ENCODE measurements at places on chromosomes 6 and 20.

GRCh38 chr6:30840935-30841643 lies 43.2 kb upstream of the DDR1 start:
- no peak for DNase-seq

DNA sequence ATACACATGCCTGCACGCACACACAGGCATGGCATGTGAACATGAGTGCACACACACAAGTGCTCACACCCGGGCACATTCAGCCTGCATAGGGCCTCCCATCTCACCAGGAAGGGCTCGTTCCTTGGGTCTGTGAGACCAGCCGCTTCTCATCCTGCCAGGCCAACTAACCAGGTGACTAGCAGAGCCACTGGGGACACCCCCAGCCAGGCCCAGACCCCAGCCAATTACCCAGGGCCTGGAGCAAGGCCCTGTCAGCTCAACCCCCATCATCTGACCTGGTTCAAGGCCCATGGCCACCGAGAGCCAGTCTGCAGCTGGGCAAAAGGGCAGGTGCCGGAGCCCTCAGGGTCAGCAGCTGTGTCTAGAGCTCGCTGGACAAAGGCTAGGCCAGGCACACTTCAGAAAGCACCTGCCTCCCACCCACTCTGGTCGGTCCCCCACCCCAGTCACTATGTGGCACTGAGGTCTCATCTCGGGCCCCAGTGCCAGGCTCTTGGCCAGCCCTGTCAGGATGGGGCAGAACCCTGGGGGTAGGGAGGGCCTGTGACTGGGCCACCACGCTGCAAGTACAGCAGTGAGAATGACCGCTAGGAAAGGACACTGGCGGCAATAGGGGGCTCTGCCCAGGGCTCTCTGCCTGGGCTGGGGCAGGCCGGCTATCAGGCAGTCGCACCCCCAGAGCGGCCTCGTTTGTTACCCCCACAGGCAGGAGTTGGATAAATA lies 26.8 kb upstream of the MRGBP start:
- DNase-seq, result no peak

DNA sequence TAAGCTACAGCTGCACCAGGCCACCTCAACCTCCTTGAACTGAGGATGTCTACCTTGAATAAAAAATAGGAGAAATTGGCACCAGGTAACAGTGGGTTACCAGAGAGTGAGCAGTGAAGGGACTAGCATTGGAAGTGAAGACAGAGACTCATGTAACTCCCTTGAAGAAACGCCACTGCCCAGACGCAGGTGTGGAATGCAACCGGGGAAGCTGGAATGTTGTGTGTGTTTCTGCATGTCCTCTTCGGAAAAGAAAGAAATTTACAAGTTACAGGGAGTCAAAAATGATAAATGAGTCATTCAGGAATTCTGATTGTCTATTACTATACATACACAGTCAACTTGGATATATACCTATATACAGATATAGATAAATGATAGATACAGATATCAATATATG lies 514.7 kb upstream of the AGPAT4 start:
- DNase-seq, result no peak

- DNase-seq, result no peak
Observed at GRCh38 chr20:58752565-58752964, 60.0 kb downstream of the NPEPL1 start.

- DNase-seq, result no peak
Observed at GRCh38 chr20:37839432-37839827, 63.5 kb upstream of the VSTM2L start.

DNA sequence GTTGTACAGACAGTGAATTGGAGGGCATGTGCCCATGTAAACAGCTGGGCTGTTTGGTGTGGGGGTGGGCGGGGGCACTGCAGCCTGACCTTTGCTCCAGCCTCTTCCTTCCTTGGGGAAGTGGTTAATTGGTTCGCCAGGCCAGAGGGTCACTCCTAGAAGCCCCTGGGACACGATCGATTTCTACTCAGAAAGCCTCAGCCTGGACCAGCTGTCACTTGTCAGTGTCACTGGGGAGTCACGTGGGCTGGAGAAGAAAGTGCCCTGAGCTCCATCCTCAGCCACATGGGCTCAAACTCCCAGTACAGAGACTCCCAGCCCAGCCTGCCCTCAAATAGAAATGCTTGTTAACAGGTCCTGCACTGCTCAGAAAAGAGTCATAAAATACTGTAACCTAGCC lies 423.8 kb upstream of the SULF2 start:
- no peak for DNase-seq

DNA sequence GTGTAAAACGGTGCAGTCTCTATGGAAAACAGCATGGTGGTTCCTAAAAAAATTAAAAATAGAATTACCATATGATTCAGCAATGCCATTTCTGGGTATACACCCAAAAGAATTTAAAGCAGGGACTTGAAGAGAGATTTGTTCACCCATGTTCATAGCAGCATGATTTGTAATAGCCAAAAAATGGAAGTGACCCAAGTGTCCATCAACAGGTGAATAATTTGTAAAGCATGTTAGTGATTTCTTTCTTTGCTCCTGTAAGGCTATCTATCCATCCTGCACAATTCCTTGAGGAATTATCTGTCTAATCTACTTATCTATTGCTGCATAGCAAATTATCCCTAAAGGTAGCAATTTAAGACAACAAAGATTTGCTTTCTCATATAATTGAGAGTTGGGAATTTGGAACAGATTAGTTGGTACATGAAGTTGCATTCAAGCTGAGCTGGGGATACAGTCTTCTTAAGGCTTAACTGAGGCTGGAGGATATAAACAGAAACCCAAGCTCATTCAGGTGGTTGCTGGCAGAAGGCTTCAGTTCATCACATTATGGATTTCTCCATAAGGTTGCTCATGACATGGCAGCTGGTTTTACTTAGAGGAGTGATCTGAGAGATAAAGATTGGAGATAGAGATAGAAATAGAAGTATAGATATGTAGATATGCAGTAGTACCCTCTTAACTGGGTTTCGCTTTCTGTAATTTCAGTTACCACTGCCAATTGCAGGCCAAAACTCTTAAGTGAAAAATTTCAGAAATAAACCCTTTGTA lies 62.0 kb downstream of the IL22RA2 start:
- DNase-seq, result no peak

GRCh38 chr20:36917943-36918342 lies 33.6 kb downstream of the SAMHD1 start:
- no peak for DNase-seq

- no peak for DNase-seq
Observed at GRCh38 chr20:54984104-54984448, 508.7 kb downstream of the DOK5 start.

DNA sequence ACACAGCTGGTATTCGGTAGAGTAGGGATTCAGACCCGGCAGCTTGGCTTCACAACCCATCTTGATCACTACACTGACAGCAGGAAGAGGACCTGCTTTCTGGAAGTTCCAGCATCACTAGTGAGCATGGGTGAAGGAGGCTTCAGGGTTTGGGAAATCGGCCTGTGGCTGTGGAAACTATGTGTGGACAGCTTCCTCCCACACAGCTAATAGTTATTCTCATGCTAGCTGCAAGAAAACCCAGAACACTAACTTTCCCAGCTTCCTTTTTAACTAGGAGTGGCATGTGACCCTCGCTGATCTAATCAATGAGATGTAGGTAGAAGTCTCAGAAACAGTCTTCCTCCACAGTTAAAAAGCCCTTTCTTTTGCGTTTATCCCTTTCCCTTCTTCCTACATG lies 36.3 kb upstream of the SIRPA start:
- DNase-seq, result no peak
